ENCODE measurements at places on chromosomes 11 and 22.

DNA sequence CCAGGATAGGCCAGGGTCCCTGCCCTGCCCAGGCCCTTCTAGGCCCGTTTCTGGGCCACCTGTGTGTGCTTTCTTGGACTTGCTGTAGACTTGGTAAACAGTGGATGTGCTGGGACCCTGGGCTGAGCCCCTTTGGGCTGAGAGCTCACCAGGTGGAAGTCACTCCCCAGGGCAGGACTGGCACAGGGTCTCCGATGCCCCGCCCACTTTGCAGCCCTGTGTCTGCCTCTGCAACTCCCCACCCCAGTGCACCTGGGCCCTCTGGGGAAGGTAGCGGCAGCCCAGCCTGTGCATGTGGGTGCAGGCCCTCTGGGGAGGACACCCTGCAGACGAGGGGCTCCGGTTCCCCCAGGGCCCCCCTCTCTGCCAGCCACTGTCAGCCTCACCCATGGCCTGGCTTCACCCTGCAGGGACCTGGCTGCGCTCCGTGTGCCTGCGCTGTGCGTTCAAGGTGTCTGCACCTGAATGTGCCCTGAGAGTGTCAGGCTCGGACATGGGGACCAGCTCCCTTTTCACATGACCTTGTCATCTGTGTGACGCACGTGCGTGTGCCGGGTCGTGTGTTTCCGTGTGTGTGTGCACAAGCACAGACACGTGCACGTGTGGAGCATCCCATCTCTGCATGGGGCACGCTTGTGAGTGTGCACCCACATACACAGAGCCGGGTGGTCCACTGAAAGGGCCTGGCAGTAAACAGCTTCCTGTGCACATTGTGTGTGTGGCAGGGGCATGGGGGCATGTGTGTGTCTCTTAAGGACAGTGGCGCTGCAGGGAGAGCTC, 118.5 kb downstream of the KCNQ1OT1 start:
- DNase-seq = no peak

GRCh38 chr11:2319791-2320472, 18.1 kb downstream of the TSPAN32 start:
- no peak for DNase-seq

DNA sequence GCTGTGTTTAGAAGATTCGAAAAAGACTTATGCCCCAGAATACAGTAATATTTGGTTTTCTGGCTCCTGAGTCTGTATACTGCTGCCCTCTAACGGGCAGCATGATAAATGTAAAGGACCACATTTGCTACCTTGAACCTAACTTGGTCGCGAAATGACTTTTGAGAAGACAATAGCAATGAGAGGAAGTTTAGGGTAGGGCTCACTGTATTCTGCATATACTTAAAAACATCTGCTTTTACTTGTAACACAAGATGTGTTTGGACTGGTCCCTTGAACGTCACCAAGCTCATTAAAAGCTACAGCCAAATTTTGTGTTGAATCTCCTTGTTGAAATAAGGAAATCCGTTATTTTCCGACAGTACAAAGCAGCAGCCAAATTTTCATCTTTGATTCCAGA, 309.1 kb downstream of the SWAP70 start:
- peak; percentile 13 for DNase-seq

DNA sequence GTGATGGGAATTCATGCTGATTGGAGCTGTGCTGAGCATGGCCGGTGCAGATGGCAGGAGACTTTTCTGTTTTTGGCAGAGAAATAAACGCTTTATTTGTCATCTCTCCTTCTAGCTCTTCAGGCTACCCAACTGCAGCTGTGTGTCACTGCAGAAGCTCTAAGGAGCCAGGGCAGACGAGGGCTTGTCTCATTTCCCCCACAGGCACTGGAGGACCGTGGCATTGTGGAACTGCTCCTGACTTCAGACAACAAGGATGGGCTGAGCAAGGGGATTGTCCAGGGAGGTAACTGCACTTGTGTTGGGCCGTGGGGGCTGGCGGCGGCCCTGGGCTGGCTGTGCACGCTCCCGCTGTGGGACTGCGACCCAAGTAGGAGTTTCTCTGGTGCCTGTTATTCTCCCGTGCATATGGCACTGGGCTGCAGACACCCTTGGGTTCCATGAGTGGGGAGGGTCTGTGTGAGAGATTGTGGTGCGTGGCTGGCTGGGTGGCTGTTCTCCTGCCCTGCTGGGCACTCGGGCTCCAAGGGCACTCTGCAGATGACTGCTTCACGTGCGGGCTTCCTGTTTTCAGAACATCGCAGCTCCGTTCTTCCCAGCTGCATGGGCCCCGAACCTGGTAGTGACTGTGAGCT, 27.2 kb downstream of the GLB1L2 start:
- DNase-seq = no peak

GRCh38 chr22:48803171-48803947, 1024.3 kb downstream of the BRD1 start:
- no peak for DNase-seq

DNA sequence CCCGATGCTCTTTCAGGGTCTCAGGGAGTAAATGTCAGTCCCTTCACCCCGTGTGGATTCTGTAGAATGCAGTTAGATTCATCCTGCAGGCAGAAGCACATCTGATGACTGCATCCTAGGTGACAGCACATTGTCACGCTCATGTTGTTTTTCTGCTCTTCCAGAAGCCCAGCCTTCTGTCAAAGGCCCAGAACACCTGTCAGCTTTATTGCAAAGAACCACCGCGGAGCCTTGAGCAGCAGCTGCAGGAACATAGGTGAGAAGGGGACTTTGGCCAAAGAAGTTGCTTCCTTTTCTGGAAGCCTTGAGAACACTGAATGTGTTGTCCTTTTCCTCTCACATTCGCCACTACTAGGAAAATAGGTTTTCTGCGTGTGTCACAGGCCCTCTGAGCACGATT, 43.7 kb downstream of the PPP2R1B start:
- DNase-seq = no peak

GRCh38 chr11:123193742-123194141, 1.3 kb downstream of the CLMP start:
- no peak for DNase-seq

DNA sequence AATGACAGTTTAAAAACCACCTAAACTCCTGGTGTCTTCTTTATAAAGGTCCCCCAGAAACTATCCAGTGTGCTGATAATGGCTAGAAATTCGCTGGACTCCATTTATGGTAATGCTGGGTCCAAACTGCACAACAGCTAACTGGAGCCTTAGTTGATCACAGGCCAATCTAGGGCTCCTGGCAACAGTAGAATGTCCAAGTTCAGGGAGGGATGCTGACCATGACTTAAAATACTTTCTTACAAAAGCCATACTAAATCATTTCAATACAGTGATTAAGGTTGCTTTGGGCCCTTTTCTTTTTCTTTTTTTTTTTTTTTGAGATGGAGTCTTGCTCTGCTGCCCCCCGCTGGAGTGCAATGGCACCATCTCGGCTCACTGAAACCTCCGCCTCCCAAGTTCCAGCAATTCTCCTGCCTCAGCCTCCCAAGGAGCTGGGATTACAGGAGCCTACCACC, 14.5 kb upstream of the GAB2 start:
- peak; percentile 36 for DNase-seq

- DNase-seq = no peak
These were observed 5.4 kb downstream of the MUS81 start for GRCh38 chr11:65865550-65866172.

Measured in Calu3 (cell line).